H9 (cell line): ENCODE measurements at places on chromosomes 3 and 15.

DNA sequence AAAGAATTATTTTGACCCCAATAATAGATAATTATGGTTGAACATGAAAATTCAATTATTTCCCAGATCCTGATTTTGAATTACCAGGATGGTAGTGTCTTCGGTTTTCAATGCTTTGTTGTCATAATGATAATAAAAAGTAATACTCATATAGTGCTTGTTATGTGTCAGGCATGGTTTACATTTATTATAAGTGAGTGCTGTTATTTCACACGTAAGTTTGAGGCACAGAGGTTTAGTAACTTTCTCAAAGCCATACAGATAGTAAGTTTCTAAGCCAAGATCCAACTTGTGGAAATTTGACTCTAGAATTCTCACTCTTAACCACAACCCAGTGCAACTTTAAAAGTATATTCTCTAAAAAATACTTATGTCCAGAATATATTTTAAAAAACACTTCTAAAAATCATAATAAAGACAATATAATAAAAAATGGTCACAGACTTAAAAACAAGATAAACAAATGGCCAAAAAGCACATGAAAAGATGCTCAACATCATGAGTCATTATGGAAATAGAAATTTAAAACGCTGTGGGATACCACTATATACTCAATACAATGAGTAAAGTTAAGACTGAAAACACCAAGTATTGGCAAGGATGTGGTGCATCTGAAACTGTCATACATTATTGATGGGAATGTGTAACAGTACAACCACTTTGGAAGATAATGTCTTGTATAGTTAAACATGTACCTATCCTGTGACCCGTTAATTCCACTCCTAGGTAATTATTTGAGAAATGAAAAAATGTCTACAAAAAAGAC is 45.2 kb downstream of the SPRED1 start:
- no peak for DNase-seq

GRCh38 chr3:63724987-63725386 is 72.5 kb downstream of the SNTN start:
- DNase-seq: peak; percentile 37

- DNase-seq: no peak
These were observed 84.5 kb upstream of the C3orf80 start for GRCh38 chr3:160140756-160141155.

DNA sequence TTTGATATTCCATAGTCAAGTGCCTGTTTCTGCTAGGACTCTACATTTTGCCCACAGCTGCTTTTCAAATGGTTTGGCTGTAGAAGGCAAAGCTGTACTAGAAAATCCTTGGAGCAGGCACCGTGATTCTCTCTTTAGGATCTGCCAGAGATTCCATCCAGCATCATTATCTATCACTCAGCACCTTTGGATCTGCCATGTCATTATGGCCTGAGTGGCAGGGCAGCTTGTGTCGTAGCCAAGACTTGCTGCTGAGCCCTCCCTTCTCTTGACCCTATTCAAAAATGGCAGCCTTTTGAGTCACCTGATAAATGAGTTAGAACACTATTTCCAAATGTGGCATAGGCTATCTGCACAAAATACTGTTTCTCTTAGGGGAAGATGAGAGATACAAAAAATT is 8.1 kb upstream of the CMSS1 start:
- DNase-seq: no peak

DNA sequence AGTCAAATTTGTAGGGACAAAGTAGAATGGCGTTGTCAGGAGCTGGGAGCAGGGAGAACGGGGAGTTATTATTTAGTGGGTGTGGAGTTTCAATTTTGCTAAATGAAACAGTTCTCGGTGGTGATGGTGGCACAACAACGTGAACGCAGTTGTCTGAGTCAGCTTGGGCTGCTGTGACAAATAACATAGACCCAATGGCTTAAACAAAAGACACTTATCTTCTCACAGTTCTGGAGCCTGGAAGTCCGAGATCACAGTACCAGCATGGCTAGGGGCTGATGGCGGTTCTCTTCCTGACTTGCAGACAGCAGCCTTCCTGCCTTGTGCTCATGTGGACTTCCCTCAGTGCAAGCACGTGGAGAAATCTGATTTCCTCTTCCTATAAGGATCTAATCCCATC is 90.2 kb downstream of the CHSY1 start:
- no peak for DNase-seq

DNA sequence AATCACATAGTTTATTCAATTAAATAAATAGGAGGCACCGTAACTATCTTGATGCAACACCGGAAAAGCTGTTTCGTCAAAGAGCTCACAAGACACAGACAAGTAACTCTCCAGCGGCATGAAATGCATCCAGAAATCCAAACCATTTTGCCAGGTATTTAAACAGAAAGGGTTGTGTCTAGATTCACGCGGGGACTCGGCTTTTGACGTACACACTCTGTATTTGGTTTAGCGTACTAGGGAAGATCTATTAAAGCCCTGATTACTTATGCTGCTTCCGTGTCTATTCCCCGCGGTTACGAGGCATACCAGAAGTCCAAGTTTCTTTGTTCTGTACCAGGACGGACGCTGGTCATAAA is 718 bp downstream of the BNIP2 start:
- DNase-seq: no peak

- DNase-seq: no peak
These were observed 53.6 kb downstream of the FEZF2 start for GRCh38 chr3:62319570-62320243.

DNA sequence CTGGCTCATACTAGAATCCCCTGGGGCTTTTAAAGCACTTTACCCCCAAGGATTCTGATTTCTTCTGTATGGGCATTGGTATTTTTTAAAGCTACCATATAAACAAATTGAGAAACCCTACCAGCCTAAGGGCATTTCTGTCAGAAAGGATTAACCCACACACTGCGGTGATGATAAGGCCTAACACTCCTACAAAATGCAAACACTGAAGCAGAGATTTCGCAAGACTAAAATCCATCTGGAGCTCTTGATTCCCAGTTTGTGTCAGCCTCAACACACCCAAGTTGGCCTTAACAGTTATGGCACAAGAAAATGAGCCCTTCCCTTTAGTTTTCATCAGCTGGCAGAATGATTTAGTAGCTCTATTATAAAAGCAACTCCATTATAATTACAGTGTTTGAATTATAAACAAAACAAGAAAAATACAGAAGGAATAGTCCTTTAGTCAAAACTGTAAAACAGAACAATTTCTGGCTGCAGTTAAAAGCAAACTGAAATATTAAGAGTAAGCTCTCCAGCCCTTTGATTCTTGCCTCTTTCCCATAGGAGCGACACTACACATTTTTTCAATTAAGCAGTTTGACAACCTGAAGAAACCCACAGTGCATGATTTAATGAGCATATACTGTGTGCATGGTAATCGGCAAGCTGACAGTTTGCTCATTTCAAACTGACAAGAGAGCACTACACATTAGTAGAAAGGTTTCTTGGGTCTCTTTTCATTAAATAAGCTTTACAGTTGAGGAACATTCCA is 441.2 kb downstream of the FHIT start:
- DNase-seq: no peak

DNA sequence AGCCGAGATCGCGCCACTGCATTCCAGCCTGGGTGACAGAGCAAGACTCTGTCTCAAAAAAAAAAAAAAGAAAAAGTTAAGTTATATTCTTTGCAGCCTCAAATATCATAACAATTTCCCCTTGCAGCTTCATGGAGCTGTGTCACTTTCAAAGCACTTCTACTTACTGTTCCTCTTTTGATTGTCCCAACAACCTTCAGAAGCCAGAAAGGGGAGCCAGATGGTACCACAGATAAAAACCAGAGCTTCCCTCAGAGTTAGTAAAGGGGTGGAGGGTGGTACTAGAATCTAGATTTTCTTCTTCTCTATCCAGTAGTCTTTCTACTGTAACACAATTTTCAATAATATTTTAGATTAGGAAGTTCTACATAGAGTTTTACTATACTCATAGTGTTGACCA is 188.8 kb downstream of the TAFA4 start:
- DNase-seq: no peak

DNA sequence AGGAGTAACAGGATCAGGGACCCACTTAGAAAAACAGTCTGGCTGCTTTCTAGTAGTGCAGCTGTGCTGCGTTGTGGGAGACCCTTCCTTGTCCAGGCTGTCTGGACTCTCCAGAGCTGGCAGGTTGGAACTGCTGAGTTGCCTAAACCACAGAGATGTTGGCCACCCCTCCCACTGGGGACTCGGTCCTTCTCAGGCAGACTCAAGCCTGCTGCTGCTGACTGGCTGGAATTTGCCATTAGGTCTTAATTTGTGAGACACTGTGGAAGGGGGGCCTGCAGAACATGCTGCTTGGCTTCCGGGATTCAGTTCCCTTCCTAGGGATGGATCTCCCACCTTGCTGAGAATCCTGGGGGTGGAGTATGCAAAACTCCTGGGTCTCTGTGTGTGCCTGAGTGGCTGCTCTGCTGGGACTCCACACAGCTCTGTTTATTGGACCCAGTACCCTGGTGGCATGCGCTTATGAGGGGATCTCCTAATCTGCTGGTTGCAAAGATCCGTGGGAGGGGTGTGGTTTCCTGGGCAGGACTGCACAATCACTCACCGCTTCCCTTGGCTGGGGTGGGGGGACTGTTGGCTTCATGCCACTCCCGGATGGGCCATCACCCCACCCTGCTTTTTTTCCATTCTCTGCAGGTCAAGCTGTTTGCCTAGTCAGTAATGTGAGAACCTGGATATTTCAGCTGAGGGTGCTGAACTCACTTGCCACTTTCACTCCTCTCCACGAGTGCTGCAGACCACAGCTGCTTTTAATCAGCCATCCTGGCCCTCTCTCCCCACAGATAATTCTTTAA is 150.5 kb downstream of the CFAP20DC start:
- DNase-seq: peak; percentile 26

GRCh38 chr3:138441742-138442141 is 7.3 kb downstream of the ESYT3 start:
- no peak for DNase-seq

- no peak for DNase-seq
These were observed 51.0 kb downstream of the ARNT2 start for GRCh38 chr15:80455051-80455648.

DNA sequence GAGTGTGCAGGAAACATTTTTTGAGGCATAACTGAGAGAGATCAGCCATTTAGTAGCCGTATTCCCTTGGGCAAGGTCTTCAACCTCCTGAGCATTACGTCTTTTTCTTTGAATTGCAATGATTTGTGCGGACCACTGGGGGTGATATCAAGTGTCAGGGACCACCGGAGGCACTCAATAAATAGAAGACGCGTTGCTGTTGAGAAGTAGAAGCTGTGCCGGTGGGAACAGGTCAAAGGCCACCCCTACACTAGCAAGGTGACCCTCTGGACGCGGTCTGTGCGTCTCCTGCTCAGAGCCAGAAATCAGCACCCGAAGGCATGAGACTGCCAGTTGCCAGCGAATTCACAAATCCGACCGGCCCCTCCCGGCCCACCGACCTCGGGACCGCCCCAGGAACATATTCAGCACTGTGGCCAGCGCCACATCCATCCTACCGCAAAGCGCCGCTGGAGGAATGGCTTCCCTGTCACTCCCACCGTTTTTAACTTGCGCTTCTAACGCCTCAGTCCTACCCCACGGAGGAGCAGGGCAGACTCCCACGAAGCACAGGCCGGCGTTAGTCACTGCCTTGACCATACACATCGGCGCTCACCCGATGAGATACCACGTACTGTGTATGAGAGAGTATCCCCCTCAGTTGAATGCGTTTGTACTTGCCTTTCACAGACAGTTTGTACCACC is 1.4 kb upstream of the GHSR start:
- peak; percentile 79 for DNase-seq

DNA sequence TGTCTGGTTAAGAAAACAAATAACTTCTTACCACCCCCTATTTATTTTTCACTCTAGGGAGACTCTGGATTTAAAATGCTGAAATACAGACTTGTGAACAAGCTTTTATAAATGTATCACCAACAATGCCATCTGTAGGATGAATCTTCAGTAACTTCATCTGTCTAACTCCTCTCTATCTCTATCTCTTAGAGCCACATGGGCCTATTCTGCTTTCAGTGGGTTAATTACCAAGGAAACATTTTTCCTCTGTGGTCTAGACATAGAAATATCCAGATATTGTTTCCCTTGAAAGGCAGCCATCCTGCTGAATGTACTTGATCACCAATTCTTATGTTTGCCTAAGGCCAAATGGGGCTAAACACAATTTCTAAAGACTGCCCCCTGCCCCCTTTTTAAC is 167.6 kb upstream of the COL8A1 start:
- no peak for DNase-seq

GRCh38 chr15:58361273-58361759 is 70.5 kb upstream of the LIPC start:
- DNase-seq: no peak

GRCh38 chr3:82671466-82671865 is 910.0 kb upstream of the GBE1 start:
- no peak for DNase-seq

DNA sequence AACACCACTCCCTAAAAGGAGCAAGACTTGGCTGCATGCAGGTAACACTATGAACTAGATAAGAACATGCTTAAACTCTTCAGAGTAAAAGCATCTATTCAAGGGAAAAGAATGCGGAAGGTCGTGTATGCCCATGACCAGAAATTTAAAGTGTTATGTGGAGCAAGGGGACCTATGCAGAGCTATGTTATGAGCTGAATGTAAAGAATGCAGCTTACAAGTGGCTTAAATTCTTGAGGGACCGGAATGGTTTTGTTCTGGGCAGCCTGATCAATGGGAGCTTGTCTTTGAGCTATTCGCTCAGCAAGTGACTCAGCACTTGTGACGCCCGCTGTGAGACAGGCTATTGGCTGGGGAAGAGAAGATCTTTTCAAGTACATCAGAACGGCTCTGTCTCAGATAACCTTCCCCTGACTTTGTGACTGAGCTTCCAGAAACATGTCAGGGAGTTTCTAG is 367.5 kb upstream of the THBS1 start:
- DNase-seq: peak; percentile 94

DNA sequence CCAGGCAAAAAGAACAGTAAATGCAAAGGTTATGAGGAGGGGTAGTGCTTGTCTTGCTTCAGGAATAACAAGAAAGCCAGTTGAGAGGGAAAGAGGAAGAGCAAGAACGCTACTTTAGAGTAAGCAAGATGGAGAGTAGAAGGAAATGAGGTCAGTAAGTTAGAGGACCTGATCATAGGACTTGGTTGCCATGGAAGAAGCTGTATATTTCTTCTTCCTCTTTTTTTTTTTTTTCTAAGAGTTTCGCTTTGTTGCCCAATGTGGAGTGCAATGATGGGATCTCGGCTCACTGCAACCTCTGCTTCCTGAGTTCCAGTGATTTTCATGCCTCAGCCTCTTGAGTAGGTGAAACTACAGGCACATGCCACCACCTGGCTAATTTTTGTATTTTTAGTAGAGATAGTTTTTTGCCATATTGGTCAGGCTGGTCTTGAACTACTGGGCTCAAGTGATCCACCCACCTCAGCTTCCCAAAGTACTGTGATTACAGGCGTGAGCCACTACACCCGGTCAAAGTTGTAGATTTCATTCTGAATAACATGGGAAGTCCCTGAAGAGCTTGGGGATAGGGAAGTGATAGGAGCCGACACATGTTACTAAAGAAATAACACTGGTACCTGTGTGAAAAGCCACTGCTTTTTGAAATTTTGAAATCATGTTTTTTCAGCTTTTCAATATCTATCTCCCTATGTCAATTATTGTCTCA is 527.9 kb upstream of the NAALADL2 start:
- DNase-seq: no peak
